Stimulated activated CD4-positive, alpha-beta T cell treated with anti-CD3 and anti-CD28 coated beads, TNF-alpha, amount 100 ng/mL, for 24 hours (primary cell): ENCODE measurements at places on chromosomes 1 and 21.
A peak's percentile ranks its signal among the peaks of the same experiment; 100 is the strongest.

- DNase-seq: no peak
Measured at GRCh38 chr1:25809283-25809926, 9.4 kb downstream of the SELENON start.

- no peak for DNase-seq
Measured at GRCh38 chr1:27954186-27954585, 5.6 kb upstream of the XKR8 start.

- DNase-seq: no peak
Measured at GRCh38 chr1:229363723-229364122, 20.9 kb upstream of the CCSAP start.

- DNase-seq: no peak
Measured at GRCh38 chr1:222275001-222275728, 272.7 kb downstream of the HHIPL2 start.

- DNase-seq: no peak
Measured at GRCh38 chr1:243313635-243314536, 58.0 kb downstream of the SDCCAG8 start.

DNA sequence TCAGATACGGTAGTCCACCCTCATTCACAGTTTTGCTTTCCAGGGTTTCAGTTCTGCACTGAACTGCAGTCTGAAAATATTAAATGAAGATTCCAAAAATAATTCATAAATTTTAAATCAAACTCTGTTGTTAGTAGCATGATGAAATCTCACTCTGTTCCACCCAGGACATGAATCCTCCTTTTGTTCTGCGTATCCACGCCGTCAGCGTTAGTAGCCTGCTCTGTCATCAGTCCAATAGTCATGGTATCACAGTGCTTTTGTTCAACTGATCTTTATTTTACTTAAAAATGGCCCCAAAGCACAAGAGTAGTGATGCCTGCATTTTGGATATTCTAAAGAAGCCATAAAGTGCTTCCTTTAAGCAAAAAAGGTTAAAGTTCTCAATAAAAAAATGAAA, 23.9 kb downstream of the CHD1L start:
- no peak for DNase-seq

GRCh38 chr1:37038227-37039093, 4.1 kb upstream of the GRIK3 start:
- no peak for DNase-seq

GRCh38 chr1:101310506-101310905, 73.7 kb downstream of the S1PR1 start:
- no peak for DNase-seq

DNA sequence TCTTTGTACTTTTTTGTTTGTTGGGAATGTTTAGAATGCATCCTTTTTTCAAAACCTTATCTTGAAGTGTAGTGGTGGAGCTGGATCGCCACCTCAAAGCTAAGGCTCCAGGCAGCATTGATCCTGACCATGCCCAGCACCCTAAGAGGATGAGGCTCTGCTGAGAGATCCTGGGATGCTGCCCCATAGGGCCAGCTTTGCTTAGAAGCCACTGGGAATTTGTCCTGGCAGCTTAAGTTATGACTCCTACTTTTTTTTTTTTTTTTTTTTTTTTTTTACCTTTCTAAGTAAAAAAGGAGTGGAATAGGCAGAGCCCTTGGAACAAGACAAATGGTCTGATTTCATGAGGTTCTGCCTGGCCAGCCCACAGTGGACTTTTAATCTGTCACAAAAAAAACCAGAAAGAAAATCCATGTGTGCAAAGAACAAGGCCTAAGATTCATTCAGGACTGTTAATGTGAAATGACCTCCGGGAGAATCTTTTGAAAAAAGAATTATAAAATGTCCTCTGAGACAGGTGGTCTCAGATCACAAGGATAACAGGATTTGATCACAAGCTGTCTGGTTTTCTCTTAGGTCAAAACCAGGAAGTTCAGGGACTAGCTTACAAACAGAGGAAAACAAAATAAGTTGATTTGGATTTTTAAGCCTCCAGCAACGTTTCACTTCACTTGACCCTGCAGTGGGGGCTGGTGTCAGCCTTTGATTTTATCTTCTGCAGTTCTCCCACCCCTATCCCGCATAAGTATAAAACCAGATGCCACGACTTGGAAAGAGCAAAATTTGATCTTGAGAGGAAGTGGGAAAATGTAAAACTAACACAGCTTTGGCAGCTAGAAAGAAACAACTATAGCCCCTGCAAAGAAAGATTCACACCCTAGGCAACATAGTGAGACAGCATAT, 25.9 kb upstream of the RAP1A start:
- DNase-seq: no peak

GRCh38 chr1:36351227-36351977, 28.0 kb upstream of the EVA1B start:
- DNase-seq: no peak

DNA sequence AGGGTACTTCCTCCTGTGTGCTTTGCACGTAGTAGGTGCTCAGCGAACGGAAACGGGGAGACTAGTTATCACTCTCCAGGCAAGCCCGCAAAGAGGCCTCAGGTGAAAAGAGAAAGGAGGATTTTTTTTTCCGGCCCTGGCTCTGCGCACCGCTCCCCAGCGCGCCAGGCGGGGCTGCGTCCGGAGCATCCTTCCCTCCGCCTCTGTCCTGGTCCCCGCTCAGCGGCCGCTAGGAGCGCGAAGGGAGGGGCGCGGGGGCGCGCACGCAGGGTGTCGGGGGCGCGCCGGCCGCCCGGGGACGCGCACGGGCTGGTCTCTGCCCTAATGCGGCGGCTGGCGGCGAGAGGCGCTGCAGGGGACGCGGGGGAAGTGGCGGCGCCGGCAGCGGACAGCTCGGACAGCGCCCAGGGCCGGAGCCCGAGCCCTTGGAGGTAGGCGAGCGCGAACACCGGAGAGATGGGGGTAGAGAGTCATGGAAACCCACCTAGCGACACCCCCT, 42.3 kb upstream of the NFASC start:
- peak; percentile 8 for DNase-seq

- DNase-seq: peak; percentile 72
Measured at GRCh38 chr1:201895913-201896807, 7.5 kb downstream of the SHISA4 start.

GRCh38 chr1:24385160-24385940, 28.2 kb downstream of the STPG1 start:
- peak; percentile 28 for DNase-seq
